ENCODE measurements at places on chromosomes 7 and 10.

DNA sequence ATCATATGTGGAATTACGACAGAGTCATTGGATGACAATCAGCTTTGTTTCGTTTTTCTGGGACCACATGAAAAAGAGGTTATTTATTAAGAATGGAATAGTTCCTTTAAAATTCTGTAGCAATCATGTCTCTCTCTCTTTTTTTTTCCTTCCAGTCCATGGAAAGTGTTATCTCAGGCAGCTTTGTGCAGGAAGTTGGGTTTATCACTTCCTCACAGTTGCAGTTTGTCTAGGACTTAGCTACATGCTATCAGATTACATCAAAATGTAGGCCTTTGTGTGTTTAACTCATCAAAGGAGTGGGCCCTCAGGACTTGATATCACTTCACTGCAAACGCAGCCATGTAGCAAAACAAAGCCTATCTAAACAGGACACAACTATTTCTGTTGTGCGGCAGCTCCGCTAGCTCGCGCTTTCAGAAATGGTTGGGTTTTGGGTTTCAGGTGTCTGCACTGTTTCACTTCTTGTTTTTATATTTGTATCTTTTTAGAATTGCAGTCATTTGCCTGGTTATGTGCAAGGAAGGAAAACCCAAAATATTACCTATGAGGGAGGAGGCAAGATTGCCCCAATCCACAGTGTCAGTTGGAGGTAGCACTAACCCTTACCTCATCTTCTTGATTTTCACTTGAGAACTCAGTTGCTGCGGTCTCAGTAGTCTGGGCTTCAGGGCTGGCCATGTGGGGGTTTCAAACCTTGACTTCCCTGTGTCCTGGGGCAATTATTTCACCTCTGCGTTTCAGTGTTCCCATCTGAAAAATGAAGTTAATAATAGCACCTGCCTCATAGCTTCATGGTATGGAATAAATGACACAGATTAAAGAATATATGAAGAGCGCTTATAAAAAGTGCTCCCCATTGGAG is 66.7 kb downstream of the HHEX start:
- no peak for DNase-seq

DNA sequence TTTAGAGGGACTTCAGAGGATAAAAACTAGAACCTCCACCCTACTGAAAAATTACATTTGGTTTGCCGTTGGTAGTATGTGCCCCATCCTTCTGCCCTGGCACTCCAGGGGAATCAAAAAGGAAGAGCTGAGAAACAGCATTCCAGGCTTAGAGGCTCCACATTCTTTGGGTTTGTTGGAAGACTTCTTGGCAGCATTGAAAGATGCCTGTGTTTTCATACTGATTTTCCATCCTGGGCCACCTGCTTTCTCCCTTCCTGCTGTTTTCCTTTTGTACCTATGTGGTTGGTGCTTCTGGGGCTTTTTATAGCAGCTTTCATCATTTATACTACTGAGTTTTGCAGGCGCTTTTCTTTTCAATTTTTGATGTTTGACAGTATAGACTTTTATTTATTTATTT is 61.7 kb downstream of the AUTS2 start:
- no peak for DNase-seq

GRCh38 chr10:132946311-132946710 is 3.9 kb upstream of the CFAP46 start:
- DNase-seq = no peak

GRCh38 chr7:25060487-25061055 is 64.5 kb downstream of the CYCS start:
- no peak for DNase-seq

DNA sequence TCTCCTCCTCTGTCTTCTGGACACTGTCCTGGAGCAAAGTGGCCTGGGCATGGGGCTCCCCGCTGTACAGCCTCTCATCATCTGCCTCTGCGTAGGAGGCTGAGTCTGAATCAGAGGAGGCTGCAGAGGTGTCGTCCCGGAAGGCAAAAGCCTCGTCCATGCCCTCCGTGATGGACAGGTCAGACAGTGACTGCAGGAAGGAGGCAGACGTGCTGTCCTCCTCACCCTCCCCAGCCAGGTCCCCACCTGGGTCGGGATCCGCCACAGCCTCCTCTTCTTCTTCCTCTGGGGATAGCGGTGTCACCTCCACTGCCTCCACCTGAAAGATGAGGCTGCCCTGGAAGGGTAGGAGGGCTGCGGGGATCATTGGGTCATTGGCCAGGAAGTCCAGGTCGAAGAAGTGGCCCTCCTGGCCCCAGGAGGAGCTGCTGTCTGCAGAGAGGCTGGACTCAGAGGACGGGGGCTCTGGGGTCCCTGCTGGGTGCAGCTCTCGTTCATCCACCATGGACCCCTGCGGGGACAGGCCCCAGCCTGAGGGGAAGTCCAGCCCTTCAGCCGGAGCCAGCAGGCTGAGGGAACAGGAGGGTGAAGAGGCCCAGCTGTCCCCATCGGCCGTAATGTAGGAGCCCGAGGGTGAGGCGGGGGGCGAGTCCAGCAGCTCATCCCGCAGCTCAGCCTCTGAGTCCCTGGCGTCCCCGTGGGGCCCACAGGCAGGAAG is 3.7 kb downstream of the NACAD start:
- no peak for DNase-seq

DNA sequence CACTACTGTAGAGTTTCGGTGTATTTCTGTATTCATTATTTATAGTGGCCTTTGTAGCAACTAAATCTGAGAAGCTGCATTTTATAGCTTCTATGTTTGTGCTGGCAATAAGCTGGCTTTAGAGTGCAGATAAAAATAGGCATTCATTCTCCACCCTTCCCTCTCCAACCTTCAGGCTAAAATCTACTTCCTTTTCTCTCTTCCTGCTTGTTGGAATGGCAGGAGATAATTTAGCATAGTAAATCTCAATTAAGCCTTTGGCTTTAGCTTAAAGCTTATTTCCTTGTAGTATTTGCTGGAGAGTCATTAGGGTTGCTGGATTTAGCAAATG is 58.5 kb downstream of the CPVL start:
- no peak for DNase-seq

- no peak for DNase-seq
These were observed 124.5 kb downstream of the MYOF start for GRCh38 chr10:93357680-93358079.

- no peak for DNase-seq
These were observed 18.2 kb downstream of the WAC start for GRCh38 chr10:28551086-28551485.

DNA sequence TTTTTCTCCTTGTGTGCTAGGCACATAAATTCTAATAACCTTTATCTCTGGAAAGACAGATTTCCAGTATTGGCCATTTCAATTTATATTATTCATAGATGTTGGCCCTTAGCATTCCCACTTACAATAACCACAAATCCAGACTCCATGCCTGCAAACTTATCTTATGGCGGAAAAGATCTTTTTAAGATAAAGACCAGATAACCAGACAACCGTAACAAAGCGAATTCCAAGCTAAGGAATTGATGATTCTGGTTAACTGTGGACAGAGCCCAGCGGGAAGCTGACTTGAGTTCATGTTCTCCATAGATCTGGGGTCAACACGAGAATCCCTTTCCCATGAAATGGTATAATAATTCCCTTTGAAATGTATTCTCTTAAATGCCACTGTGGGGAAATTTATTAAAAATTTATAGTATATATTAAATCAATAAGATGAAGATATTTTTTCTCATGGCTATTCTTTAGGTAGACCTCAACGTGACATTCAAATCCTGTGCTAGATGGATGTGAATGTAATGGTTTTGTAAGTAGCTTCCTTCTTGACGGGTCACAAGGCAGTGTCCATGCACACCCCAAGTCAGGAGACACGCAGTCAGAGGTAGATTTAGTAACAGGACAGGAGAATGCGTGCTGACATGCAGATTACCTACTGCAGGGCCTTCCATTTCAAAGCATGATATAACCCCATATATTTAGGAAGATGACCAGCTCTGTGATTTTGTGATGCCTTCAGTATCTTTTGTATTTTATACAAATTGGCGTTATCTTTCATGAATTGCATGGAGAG is 37.7 kb upstream of the KLF6 start:
- no peak for DNase-seq

GRCh38 chr10:118028619-118029018 is 18.1 kb downstream of the RAB11FIP2 start:
- DNase-seq = no peak

- DNase-seq = no peak
These were observed 503 bp downstream of the CROT start for GRCh38 chr7:87345962-87346371.

DNA sequence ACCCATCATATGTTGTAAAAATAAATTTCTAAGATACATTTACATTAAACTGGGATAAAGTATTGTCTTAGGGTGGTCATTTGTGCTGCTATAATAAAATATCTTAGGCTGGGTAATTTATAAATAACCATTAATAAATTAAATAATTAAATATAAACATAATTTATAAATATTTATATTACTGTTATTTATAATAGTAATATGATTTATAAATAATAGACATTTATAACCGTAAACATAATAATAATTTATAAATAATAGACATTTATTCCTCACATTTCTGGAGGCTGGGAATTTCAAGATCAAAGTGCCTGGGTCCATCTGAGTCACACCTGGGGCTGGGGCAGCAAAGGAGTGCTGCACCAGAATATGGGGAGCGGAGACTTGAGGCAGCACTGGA is 31.1 kb downstream of the ZWINT start:
- DNase-seq = no peak

DNA sequence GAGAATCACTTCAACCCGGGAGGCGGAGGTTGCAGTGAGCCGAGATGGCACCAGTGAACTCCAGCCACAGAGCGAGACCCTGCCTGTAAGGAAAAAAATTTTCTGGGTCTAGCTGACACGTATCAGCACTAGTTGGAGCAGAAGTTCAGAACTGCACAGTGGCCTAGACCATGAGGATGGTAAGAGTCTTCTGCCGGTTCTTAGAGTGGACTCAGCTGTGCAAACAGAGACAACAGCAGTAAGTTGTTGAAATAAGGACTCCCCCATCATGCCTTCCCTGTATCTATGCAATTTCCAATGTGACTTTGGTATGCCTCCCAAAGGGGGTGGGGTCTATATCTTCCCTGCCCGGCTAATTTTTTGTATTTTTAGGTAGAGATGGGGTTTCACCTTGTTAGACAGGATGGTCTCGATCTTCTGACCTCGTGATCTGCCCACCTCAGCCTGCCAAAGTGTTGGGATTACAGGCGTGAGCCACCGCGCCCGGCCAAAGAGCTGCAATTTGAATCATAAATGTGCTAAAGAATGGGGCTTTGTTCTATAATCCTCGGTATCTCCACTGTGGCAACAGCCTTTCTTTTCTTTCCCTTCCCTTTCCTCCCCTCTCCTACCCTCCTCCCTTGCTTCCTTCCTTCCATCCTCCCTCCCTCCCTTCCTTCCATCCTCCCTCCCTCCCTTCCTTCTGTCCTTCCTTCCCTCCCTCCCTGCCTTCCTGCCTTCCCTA is 14.5 kb upstream of the RNF216 start:
- no peak for DNase-seq

DNA sequence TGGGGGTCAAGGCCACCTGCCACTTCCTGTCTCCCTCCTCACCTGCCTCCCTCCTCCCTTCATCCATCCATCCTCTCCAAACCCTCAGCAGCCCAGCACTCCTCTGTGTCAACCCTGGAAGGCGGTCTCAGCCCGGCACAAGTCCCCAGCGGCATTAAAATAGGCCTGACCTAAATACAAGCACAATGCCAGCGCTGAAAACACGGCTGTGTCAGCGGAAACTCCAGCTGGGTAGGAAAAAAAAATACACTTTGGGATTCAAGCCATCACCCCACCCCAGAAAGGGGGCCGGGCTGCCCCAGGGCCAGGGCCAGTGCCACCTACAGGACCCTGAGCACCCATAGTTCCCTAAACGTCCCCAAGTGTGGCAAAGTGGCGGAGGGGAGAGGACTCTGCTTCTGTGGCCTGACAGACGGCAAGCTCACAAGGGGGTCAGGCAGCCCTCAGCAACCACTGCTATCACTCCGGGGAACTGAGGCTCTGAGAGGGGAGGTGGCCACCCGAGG is 22.7 kb upstream of the GTF2IRD1 start:
- peak; percentile 74 for DNase-seq

DNA sequence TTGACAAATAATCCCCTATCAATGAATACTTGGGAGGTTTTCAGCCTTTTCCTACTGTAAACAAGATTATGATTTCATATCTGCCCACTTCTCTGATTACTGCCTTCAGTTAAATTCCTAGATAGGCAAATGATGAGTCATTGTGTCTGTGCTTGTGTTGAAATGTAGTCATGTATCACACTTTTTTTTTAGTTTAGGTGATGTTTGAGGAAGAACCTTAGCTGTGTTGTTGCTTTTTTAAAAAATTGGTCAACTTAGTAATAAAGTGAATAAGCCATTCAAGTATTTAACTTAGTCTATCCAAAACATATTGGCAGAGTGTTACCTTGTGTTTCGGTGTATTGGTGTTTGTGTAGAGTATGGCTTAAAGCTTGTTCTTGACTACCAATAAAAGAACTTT is 60.0 kb downstream of the WAC start:
- DNase-seq = no peak

GRCh38 chr7:40077849-40078248 is 56.6 kb downstream of the MPLKIP start:
- no peak for DNase-seq

GRCh38 chr7:157688533-157689268 is 351.9 kb downstream of the DNAJB6 start:
- DNase-seq = peak; percentile 65

DNA sequence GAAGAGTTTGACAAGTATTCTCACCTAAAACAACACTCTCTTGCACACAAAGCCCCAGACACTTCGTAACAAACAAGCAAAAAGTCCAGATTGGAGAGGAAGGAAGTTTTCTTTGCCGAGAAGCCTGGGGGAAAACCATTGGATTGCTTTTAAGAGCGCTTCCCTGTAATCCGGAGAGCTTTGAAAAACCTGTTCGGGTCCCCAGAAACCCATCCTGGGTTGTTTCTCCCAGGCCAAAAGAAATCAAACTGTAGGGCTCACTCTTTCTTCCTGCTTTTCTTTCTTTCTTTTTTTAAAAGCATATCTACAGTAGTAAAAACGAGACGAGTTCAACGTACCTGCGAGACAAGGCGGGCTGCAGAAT is 655 bp downstream of the SP8 start:
- DNase-seq = no peak

GRCh38 chr7:121570365-121570764 is 174.3 kb upstream of the FAM3C start:
- DNase-seq = no peak

- peak; percentile 64 for DNase-seq
These were observed 53.5 kb upstream of the TNS3 start for GRCh38 chr7:47635091-47636080.

GRCh38 chr10:88851706-88852105 is at the start of gene ANKRD22:
ANKRD22 (minus strand) TSS chr10:88851844; CDS start chr10:88851607, 237 bp downstream.
- no peak for DNase-seq

- DNase-seq = no peak
These were observed 62.9 kb downstream of the PTTG1IP2 start for GRCh38 chr7:90532231-90532929.

All from aorta (tissue), 5 donors.